Jurkat, Clone E6-1 (cell line): ENCODE measurements at places on chromosomes 16 and 17.

DNA sequence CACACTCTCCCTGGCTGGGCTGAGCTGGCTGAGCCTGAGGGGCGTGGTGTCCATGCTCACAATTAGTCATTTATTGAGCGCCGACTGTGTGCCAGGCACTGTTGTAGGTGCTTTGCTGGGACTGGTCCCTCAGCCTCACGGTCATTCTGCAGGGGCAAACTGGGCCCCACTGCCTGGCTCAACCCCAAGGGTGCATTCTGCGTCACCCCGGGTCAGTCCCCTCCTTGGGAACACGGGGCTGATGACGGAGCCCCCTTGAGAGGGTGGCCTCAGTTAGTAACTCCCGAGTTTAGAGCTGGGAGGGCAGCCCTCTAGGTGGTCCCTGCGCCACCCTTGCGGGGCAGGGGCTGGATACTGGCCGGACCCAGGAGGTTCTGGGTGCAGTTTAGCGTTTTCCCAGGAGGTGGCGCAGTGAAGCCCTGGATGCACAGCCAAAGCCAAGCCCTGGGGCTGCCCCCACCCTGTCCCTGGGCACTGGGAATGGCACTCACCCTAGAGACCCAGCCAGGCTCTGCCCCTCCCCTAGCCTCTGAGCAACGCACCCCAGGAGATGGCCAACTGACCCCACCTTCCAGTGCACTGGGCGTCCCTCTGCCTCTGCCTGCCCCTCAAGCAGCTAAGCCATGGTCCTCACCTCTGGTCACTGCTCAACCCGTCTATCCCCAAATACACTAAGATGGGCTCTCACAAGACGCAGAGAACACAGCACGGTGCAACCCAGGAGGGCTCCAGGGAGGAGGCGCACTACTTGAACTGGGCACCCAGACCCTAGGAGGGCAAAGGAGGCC, 243.2 kb upstream of the GSE1 start:
- DNase-seq, result no peak

- peak; percentile 47 for DNase-seq
These were observed 28.3 kb downstream of the VPS35L start for GRCh38 chr16:19583665-19584300.

GRCh38 chr17:57720386-57721035, 24.6 kb downstream of the CCDC182 start:
- no peak for DNase-seq

DNA sequence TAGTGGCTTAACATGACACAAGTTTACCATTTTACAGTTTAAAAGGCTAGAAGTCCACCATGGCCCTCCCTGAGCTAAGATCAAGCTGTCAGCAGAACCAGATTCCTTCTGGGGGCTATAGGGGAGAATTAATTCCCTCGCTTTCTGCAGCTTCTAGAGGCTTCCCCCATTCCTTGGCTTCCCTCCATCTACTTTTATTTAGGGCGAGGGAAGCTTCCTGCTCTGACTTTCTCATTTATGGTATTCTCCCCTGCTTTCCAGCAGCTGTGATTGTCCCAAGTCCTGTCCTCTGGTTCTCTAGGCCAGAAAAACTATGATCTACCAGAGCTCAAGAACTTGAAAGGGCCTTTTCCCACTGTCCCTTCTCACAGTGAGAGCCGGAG, 4.3 kb downstream of the CETP start:
- no peak for DNase-seq

DNA sequence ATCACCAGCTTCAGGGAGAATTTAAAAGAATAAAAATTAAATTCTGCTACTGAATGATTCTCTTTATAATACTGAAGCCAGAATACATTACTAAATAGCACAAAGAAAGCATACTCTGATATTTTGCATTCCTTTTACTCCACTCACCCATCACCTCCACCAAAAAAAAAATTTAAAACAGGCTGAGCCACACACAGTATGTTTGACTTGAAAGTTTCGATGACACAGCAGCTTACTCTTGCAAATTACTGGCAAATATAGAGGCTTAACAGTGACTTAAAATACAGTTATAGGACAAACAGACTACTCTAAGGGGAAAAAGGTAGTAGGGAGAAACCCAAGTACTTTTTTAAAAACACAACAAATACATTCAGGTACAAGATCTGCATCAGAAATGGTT, 39.2 kb downstream of the GPATCH8 start:
- no peak for DNase-seq

GRCh38 chr16:23316634-23317265, 14.6 kb downstream of the SCNN1B start:
- no peak for DNase-seq

DNA sequence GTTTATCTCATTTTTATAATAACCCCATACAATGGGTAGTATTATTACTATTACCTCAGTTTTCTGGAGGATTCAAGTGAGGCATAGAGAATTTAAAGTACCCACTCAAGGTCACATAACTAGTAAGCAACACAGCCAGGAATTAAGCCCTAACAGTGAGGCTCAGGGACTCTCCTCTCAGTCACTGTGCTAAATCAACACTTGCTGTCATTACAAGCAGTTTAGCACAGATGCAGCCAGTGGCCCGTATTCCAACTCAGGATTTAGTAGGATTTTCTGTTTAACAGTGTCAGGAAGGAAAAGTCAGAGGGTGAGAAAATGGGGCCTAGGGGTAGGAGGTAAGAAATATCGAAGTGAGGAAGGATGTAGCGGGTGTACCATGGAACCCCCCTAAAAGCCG, 536.9 kb downstream of the TMEM114 start:
- DNase-seq, result no peak

GRCh38 chr16:85256190-85256739, 144.0 kb upstream of the CIBAR2 start:
- no peak for DNase-seq

- DNase-seq, result no peak
These were observed 46.7 kb downstream of the PRMT7 start for GRCh38 chr16:68357521-68357922.

GRCh38 chr17:74424657-74425056, 7.2 kb upstream of the GPRC5C start:
- DNase-seq, result no peak

DNA sequence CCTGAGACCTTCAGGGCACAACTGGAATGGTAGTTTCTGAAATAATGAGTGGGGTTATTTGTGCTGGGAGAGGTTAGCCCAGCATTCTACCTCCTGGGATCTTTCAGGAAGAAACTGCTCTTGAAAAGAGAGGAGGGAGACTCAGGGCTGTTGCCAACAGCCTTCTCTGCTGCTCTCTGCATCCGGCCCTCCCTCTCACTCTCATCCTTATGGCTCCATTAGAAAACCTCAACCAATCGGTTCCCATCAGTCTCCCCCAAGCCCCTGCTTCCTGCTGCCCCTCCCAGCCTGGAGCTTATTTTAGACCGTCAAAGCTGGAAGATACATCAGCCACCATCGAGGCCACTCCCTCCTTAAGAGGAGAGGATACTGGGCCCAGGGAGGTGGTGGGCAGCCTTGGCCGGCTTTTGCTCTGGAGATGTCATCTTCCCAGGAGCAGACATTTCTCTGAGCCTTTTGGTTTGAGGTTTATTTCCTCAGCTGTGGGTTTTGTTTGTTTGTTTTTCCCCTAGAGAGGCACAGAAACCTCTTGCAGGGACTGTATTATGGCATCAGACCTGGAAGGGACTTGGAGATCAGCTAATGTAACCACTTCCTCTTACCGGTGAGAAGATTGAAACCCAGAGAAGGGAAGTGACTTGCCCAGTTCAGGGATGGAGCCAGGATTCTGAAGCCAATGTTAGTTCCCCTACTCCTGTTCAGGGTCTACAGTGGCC, 2.7 kb downstream of the MPRIP start:
- DNase-seq, result peak; percentile 71

DNA sequence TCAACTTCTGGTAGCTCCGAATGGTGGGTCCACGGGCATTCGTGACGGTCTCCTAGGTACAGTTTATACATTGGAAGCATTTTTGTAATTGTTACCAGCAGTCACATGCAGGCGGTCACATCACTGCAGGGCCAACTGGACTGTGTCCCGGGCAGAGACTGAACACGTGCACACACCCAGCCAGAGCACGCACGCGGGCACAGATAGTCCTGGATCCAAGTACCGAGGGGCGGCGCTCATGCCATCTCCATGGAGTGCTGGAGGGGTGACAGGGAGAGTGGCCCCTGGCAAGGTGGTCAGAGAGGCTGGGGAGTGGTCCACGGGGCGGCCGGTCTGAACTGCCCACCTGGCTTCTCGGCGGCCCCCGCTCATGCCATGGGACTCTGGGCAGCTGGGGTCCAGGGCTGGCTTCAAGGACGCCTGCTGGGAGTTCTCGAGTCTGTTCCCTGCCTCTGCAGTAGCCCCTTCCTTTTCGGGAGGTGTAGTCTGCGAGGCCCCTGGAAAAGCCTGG, 34.2 kb downstream of the BAIAP2 start:
- no peak for DNase-seq

DNA sequence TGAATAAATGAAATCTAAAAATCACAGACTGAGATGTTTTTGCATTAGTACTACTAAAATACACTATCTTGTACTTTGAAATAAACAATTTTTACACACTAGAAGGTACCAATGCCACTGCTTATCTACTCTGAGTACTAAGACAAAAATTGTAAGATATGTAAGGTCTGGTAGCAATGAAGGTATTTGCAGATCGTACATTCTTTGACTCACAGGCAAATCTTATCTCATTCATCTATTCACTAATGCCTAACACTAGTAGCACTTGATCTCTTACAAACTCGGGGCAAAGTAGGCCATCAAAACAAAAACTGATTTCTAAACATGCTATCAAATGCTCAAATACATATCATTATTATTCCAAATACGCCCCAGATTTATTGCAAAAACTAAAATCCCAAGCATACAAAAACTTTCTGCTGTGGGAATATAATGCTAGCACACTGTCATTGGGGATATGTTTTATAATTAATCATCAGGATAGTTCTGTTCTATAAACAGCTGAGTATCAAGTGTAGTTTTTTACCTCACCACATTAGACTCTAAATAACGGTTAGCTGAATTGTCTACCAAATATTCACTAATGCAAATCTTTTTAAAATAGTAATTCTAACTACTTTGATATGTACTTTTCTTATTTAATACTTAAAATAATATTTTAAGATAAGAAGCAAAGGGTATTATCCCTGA, 68.0 kb downstream of the MED13 start:
- DNase-seq, result no peak

DNA sequence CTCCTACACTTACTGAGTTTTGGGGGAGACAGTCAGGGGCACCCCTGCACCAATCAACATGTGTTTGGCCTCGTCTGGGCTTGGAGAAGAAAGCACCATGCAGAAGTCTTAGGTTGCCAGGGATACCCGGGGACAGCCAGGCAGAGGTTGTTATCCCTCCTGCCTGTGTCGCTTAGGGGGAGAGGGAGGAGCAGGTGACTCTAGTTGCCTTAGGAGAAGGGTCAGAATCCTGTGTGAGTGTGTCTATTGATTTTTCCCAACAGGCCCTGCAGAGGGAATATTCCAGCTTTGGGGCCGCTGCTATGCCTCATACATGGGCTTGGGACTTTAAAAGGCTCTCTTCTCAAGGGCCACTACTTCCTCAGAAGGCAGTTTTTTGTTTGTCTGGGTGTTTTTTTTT, 89.1 kb downstream of the RGS9 start:
- no peak for DNase-seq

DNA sequence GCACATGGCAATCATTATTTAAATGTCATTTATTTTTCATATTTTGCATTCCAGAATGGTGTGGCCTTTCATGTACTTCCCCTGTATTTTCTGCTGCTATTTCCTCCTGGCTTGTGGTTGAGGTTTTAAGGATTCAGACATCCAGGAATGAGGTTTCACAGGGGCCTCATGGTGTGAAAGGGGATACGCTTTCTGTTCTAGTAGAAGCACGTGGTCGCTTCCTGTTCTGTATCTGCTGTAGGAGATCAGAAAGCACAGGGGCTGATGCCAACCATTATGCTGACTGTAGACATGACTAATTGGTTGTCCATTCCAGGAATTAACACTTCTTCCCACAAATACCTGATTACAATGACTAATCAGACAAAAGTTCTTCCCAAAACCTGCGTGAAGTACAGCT, 405.9 kb downstream of the SHISA9 start:
- peak; percentile 15 for DNase-seq

- no peak for DNase-seq
These were observed 8.0 kb downstream of the CTRB1 start for GRCh38 chr16:75226550-75227360.

DNA sequence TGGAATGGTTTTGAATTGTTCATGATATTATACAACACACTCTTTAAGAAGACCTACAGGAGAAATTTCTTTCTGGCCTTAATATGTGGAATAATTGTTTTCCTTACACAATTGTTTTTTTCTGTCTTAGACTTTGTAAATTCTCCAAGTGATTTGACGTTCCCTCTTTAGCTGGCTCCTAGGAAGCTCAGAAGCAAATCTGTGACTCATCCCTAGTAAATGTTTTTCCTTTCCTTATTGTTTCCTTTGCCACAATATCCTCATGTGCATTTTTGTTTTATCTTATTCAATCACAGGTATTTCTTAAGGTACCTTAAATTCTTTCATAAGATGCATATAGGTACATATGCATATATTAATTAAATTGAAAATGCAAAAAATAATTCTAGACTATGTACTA, 13.5 kb downstream of the KIAA0753 start:
- no peak for DNase-seq

DNA sequence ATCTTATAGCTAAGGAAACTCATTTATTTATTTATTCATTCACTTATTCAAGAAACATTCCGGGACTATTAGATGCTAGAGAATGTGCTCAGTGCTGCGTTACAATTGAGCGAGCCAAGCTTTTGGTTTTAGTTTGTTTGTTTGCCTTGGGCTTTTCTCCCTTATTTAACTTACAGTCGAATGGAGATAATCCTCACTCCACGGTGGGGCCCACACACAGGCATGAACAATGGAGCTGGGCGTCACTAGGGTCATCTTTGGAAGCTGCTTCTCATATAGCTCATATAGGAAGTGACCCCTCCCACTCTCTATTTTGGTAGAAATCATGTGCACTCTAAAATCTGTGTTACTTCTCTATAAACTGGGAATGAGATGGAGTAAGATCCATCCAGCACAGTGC, 210.0 kb downstream of the TMEM114 start:
- no peak for DNase-seq

- no peak for DNase-seq
These were observed at the start of gene MAZ for GRCh38 chr16:29806099-29806579. MAZ (plus strand) TSS chr16:29806529; CDS start chr16:29806702, 173 bp downstream.

DNA sequence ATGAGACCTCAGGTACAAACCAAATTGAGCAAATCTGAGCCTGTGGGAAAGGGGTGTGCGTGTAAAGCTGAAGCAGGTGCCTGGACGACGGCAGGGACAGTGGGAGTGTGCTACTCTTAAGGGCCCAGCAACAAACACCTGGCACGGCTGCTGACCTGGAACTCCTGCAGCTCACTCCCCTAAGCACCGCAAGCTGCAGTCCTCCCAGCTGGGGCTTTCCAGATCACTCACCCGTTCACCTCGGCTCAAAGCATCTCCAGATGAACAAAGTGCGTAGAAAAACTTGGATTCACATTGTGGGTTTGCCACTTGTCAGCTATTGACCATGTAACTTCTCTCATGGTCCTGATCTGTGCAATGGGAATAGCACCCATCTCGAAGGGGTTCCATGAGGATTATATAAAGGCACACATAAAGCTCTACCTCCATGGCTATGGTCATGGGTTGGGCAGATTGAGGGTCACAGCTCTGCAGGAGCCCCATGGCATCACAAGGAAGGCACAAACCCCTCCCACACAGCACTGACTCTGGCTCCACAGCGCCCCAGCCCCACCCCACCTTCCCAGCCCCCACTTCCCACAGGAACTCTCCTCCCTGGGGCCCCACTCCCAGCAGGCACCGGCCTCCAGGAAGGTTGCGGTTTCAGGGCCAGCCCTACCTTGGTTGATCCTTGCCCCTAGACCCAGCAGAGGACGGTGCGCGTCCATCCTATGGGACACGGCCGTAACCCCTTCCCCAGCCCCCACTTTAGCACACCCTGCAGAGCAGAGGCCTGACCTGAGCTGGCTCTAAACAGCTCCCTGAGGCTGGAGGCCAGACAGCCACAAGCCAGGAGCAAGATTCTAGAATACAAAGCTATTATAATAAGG, 21.9 kb downstream of the ST3GAL2 start:
- no peak for DNase-seq
